HS-27A (cell line): ENCODE measurements at places on chromosomes 3 and 15.

GRCh38 chr3:14153663-14154062 lies 24.7 kb downstream of the XPC start:
- DNase-seq: no peak

- peak; percentile 45 for DNase-seq
Measured at GRCh38 chr3:45055411-45056143, 29.5 kb downstream of the CLEC3B start.

GRCh38 chr15:101322016-101322695 lies 27.1 kb upstream of the SNRPA1 start:
- DNase-seq: no peak

GRCh38 chr3:16011376-16011775 lies 163.1 kb upstream of the GALNT15 start:
- DNase-seq: peak; percentile 55

- DNase-seq: no peak
Measured at GRCh38 chr3:109140318-109140717, 3.8 kb downstream of the C3orf85 start.

- DNase-seq: no peak
Measured at GRCh38 chr15:74555192-74555591, 14.2 kb downstream of the ARID3B start.

DNA sequence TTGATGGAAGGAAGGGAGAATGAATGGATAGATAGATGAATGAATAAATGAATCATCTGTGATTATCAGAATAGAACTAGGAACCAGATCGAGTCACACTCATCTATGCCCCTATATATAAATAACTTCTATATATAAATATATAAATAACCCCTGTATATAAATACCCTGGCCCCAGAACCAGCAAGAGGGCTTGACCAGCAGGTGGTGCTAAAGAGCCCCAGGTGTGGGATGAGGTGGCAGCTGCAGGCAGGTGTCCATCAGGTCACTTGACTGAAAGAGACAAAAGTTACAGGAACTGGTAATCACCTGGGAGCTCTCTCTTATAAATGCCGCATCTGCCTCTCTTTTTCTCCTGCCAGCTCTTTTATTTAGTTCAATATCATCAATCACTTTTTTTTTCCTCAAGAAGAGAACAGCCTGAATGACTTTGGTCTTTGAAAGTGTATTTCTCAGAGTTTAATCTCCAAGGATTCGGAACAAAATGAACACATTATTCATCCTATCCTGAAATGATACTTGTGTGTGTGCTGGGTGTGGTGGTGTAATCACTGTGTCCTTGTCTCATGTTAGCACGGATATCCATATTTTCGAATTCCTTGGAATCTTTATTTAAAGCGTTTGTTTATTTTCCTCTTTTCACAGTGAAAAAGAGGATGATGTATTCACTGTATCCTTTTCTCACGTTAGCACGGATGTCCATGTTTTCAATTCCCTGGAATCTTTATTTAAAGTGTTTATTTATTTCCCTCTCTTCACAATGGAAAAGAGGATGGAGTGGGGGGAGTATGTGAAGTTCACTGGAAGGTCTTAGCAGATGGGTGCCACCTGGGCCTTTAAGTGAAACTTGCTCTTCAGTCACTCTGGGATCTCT lies 35.4 kb upstream of the ATG7 start:
- no peak for DNase-seq

DNA sequence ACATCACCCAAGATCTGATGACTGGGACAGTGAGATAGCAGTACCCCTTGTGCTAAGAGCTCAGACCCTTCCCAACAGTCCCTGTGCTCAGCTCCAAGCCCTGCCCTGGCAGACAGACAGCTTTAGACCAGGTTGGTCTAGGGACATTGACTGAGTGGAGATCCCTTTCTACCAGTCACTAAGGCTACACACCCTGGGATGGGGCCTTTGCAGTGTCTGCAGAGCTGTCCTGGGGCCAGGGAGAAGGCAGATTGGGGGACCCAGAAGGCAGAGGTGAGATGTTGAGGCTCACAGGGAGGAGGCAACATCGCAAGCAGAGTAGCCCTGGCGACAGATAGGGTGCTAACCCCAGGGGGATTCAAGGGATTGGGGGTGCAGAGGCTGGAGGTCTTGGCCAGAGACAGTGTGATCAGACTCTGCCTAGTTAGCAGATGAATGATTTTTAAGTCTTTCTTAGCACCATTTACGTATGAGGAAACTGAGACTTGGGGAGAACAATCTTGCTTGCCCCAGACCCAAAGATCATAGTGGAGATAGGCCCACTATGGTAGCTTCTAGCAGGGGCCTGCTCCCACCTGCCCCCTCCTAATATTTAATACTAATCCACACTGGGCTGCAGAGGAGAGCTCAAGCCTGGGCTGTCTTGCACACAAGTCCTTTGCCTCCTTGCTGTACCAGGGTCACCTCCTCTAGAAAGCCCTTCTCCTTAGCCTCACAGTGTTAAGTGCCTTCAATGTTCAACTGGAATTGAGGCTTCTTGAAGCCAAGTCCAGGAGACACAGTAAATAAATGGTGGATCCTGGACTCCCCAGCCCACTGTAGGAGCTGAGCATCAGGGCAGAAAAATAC lies 32.6 kb downstream of the HMCES start:
- DNase-seq: no peak

DNA sequence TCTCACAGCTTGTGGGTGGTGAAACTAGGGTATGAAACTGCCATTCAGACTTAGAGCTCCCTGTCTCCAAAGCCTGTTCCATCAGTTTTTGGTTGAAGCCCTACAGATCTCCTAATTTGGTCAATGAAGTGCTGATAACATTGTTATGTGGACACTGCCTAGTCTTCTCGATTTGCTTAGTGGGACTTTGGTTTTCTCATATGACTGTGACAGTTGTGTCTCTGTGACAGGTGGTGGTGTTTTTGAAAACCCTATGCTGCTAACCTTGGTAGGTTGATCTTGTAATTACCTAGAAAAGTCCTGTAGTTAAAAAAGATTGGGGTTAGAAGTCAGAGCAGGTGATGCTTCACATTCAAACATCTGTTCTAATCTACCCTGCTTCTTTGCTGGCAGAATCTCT lies 9.2 kb downstream of the PPM1L start:
- DNase-seq: no peak

GRCh38 chr3:157319672-157320071 lies 117.0 kb upstream of the PTX3 start:
- no peak for DNase-seq

- no peak for DNase-seq
Measured at GRCh38 chr3:73401059-73401458, 223.7 kb downstream of the PDZRN3 start.

DNA sequence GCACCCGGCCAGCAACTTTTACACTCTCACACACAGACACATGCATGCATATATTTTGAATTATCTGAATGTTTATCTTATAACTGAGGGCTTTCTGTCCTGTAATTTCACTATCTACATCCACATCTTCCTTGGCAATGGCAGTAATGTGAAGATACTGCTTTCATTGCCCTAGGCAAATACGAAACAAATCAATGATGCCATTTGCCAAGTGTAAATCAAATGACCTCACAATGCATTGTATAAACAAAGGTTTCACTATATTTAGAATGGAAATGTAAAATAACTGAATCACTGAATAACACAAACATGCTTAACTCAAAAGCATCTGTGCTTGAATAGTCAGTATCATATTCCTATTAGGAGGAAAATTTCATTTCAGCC lies 455.6 kb downstream of the TBL1XR1 start:
- DNase-seq: no peak

DNA sequence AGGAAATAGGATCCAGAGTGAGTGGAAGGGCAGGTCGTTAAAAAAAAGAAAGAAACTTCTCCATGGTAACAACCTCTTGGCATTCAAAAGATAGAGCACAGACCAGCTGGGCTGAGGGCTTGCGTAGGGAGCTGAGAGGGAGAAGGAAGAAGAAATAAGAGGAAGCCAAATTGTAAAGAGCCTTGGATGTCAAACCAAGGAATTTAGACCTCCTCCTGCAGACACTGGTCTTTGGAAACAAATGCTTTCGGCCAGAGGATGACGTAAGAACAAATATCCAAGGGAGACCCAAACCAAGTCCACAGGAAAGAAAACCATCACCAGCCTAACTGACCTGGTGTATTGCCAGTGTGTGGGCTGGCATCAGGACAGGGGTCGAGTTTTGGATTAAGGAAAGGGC lies 155.2 kb downstream of the UACA start:
- DNase-seq: no peak

GRCh38 chr3:10977892-10978510 lies 14.5 kb upstream of the SLC6A1 start:
- DNase-seq: peak; percentile 75

DNA sequence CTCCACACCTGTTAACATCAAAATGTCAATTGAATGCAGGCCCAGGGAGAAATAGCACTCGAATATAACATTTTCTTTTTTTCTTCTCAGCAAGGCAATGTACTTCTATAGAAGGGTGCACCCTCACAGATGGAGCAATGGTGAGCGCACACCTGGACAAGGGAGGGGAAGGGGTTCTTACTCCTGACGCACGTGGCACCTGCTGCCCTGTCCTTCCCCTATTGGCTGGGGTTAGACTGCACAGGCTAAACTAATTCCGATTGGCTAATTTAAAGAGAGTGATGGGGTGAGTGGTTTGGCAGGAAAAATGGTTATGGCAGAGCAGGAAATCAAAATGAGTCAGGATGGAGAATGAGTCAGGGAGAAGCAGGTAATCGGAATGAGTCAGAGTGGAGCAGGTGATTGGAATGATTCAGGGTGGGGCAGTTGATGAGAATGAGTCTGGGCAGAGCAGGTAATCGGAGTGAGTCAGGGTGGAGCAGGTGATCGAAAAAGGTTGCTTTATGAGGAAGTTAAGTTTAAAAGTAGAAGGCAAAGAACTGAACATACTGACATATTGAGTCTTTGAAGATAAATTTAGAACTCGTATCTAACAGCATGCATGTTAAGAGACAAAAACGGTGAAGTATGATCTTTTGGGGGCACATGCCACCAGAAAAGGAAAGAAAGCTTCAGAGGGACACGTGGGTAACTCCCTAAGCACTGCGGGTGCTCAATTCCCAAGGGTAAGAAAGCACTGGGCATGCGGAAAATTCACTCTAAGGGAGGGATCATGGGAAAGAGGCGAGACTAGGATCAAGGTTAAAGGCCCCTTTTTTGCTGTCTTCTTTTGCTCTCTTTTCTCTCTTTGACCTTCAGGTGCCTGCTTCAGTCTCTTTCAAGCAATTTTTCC lies 72.9 kb upstream of the GALNT15 start:
- DNase-seq: no peak

DNA sequence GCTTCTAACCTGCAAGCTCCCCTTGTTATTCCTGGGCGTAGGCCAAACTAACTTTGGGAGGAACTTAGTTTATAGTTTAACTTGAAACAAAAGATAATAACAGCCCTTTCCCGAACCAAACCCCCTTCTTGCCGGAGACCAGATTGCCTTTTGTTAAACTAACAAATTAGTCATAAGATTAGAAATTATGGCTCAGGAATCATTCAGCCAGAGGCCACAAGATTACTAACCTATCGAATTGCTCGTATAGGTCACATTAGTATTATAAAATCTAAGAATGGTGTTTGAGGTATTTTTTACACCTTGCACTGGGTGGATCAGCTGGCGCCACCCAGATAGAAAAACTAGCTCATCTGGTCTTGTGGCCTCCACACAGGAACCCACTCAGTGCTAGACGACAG lies 65.3 kb upstream of the RAP2B start:
- DNase-seq: no peak

DNA sequence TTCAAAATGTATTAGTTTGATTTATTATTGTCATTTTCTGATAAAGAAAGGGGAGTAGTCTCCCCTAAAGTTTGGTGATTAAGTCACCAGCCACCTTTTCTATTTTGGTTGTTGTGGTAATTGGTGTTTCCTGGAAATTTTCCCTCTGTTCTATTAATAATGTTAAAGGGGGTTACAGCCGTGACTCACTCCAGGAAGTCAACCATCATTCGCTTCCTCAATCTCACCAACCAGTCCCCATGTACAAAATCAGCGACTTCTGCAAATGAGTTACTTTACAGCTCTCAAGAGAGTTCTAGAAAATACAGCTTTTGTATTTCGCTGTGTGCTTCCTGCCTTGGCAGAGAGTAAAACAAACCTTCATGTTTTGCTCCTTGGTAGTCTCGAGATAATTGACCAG lies 285.1 kb downstream of the LPP start:
- DNase-seq: no peak

- DNase-seq: no peak
Measured at GRCh38 chr3:140710711-140711389, 33.0 kb downstream of the TRIM42 start.

DNA sequence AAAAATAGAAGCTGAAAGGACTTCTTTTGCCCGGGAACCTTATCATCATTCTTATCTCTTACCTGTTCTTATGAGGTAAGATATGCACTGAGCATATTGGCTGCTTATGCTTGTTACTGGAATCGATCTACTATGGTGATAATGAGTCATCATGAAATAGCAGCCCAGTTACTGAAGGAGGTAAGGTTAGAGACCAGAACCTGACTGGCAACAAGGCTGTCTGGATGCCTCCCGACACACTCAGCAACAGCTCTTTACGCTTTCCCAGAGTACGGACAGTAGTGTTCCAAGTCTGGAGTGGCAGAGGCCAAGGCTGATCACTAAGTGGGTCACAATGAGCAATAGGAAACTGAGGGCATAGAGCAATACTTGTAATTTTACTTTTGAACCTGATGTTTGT lies 314.1 kb downstream of the NLGN1 start:
- DNase-seq: no peak

DNA sequence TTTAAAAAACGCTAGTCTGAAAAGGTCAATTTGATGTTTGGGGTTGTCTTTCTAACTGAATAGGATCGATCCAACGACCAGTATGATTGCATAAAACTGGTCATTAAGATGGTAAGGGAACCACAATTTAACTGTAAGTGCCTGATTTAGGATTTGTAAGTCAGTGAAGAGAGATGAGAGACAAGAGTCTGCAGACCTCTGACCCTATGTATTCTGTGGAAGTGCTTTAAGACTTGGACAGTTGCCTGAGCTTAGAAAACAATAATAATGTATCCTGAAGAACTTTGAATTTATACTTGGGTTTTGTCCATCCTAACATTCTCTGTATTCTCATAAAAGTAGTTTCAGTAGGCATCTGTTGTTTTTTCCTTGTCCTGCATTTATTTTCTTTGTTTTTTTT lies 221.4 kb upstream of the SUCLG2 start:
- DNase-seq: no peak

DNA sequence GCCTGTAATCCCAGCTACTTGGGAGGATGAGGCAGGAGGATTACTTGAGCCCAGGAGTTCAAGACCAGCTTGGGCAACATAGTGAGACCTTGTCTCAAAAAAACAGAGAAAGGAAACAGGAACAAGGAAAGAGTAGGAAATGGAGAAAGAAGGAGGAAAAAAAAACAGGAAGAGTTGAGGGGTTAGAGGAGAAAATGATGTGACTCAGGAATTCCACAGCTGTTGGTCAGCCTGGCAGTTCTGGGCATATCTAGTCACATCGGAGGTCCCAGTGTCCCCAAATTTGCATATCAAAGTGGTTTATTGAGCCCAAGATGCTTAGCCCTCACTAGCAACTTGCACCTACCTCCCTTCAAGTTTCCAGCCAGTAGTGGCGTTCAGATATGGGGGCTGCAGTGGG lies 18.8 kb upstream of the JMJD7 start:
- no peak for DNase-seq

GRCh38 chr3:55875113-55875512 lies 388.0 kb upstream of the WNT5A start:
- no peak for DNase-seq
